ENCODE measurements at places on chromosomes 5 and 9.

DNA sequence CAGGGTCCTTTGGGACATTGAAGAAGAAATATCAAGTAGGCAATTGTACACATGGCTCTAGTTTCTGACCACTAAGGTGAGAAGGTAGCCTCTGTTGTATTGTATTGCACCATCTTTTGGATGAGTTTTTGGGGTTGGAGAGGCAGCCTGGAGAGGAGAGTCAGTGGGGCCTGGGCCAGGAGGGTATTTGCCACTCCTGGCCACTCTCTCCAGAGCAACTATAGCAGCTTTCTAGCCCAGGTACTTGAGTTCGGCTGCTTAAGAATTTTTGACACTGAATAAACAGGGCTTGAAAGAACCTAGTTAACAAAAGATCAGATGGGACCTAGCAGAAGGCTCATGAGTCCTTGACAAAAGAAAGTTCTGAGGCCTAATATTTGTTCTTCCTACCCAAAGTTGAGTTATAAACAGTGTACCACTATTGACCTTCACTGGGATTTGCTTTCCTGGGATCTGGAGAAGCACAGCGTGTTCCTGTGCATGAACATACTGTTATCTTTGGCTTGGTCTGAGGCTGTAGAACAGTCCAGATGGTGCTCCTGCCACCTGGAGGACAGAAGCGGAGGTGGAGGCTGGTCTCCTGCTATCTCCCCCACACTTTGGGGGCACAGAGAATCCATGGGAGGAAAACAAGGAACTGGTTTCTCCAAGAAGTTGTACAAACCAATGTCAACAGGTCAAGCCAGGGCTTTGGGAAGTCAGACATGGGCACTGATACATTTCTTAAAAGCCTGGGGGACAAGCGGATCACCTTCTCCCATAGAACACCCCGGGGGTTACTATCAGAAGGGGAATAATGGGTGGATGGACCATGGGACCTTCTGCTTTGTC, 110.4 kb upstream of the LIFR start:
- DNase-seq: no peak

DNA sequence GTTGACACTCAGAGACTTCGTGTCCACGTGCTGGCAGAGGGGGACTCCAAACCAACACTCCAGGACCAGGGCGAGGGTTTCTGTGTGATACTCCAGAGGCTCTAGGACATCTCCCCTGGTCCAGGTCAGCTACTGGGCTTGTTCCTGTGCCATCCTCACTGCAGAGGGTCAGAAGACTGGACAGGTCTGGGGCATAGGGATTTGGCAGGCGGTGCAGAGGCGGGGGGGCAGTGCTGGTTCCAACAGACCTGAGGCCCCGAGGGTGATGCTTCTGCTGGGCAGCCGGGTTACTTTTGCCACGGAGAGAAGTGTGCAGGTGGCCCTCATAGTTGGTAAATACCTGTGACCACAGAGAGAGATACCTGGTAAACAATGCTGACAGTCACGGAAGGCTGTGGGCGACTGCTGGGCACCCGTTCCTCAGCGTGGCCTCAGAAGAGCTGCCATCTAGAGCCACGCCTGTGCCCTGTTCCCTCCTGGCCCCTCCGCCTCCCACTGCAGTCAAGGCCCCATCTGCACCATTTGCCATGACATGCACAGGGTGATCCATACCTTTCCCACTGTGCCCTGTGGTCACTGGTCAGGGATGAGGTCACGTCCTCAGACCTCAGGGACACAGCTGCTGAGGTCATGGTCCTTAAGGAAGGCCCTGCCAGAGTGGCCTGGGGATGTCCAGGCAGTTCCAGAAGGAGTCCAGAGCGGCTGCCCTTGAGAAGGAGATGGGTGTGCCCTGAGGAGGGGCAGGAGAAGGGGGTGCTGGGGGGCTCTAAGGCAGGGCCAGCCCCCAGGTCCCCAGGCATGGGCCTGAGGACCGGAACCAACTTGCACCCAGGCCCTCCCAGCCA, 30.0 kb downstream of the TRIP13 start:
- DNase-seq: no peak

- no peak for DNase-seq
Measured at GRCh38 chr9:125556046-125556721, 150.8 kb downstream of the MAPKAP1 start.

- no peak for DNase-seq
Measured at GRCh38 chr5:1400211-1400855, 44.9 kb downstream of the SLC6A3 start.

DNA sequence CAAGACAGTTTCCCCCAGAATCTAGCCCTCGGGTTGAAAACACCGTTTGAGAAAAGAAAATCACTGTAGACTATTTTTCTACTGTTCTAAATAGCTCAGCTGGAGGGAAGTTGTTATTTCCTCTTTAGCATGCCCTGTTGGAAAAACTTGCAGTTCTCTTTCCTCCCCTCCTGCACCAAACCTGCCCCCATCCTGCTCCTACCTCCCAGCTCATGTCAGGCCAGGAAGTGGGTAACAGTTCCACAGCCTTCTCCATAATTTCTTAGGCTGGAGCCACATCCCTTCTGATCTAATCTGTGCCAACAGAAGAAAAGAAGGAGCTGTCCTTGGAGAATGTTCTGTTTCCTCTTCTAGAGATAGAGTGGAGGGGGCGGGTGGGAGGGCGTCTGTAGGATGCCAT, 437.7 kb downstream of the SPOCK1 start:
- no peak for DNase-seq

DNA sequence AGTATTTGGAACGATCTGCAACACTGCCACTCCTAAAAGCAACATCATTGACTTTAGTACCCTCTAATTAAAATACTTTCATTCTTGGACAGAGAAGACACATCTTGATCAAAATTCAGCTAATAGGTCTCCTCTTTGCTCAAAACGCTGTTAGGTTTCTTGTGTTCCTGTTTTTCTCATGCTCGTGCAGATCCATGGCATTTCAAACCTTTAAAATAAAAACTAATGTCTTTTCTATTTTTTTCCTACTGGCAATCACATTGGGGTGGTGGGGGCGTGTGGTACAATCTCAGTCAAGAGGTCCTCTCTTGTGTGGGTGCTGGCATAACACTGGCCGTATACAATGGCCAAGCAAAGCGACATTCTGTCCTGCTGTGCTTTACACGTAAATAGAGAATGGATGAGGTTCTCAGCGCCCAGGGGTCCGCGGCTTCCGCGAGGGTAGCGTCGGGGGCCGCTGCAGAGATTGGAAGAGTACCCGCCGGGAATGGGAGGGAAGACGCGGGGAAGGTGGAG, 315 bp upstream of the GPR150 start:
- no peak for DNase-seq

GRCh38 chr5:65359981-65360380, 121.7 kb downstream of the ADAMTS6 start:
- DNase-seq: no peak

- peak; percentile 98 for DNase-seq
Measured at GRCh38 chr5:91380491-91381238, 2.5 kb downstream of the ARRDC3 start.

DNA sequence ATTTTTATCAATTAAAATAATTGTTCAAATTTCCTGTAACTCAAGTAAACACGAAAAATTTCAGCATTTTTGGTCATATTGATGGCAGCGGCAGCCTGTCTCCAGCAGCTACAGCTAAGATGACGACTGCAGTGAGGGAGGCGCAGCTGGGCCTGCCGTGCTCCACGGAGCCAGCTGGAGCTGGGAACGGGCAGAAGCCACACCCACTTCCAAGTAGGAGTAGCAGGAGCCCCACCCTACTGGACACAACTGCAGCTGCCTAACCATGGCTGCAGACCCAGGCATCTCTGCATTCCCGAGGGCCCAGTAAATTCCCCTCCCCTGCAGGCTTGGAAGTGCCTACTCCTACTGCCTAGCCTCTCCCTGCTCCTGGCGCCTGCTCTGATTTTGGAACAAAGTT, 2031.7 kb downstream of the EFNA5 start:
- no peak for DNase-seq

DNA sequence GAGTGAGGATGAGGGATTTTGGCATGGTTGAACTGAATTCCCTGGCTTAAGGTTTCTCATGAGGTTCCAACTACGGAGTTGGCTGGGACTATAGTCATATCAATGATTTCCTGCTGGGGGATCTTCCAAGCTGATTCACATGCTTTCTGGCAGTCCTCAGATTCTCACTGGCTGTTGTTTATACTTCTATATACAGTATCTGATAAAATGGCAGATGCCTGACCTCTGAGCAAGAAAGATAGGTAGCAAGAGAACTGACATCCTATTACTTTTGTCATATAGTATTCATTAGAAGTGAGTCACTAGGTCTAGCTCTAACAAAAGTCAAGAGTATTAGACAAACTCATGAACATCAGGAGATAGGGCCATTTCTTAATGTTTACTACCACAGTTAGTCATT, 440.9 kb upstream of the EDIL3 start:
- DNase-seq: no peak

- DNase-seq: no peak
Measured at GRCh38 chr5:172071309-172071875, 65.0 kb upstream of the FBXW11 start.

DNA sequence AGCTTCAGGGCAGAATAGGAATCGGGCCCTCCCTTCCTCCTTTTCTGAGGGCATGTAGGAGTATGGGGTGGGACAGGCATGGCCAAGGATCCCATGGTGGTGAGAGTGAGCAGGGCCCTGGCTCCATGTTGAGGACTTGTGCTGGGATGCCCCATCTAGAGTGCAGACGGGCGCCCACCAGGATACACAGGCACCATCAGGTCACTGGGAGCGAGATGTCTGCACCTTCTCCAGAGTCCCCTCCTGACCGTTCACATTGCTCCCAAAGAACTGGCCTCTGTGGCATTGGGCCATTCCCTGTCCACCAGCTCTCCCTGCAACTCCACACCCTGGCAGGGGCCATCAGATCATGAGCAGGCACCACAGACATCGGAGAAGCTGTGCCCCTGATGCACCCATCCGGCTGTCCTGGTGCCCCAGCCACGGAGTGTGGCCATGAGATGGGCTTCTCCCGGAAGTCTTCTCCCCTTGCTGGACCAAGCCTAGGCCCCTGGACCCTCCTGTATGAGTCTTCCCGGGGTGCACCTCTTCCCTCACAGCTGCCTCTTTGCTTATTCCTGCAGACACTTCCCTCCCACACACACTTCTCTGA, 195.0 kb downstream of the IRX2 start:
- no peak for DNase-seq

- DNase-seq: no peak
Measured at GRCh38 chr5:147430628-147431027, 79.2 kb downstream of the DPYSL3 start.

GRCh38 chr5:78649211-78649695, 681 bp upstream of the LHFPL2 start:
- DNase-seq: no peak

DNA sequence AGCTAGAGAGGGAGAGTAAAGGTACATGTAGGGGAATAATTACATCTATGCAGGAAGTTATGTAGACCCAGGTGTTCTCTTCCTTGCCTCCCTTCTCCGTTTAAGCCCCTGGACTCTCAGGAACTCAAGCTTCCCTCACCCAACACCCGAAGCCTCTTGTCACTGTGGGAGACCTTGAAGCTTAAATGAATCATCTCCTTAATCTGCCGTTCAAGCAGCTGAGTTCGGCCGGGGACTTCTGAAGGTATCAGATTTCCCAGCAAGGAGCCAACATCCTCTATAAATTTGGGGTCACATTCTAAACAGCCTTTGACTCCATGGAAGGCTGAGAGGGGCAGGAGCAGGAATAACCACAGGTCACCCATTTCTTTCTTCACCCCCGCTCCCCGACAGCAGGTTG, 412 bp downstream of the IZUMO3 start:
- no peak for DNase-seq

Measured in mesothelial cell of epicardium (in vitro differentiated cells).